ENCODE measurements at places on chromosomes 2 and 18.
A peak's percentile ranks its signal among the peaks of the same experiment; 100 is the strongest.

GRCh38 chr2:148794558-148794957, 80.5 kb upstream of the KIF5C start:
- no peak for DNase-seq

- no peak for DNase-seq
These were observed 159.9 kb downstream of the LOXHD1 start for GRCh38 chr18:46497129-46497528.

DNA sequence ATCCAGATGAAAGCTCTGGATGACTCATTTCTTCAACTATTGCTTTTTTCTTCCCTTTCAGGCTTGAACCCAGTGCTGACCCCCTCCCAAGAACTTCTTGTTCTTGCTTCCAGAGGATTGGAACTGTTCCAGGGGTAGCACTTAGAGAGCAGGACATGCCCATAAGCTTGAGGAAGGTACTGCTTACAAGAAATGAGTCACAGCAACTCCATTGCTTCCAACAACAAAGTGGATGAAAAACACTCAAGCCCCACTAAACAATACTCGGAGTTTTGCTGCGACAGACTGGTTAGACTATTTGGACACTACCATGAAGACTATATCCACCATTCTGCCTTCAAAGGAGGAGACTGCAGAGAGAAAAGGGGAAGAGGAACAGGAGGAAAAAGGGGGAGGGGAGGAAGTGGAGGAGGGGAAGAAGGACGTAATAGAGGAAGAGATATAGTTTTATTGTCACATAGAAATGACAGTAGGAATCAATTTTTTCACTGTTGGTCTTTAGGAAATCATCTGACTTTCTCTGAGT, 1.6 kb upstream of the EPC2 start:
- no peak for DNase-seq

GRCh38 chr18:48990481-48991318, 39.9 kb upstream of the SMAD7 start:
- DNase-seq = peak; percentile 66

DNA sequence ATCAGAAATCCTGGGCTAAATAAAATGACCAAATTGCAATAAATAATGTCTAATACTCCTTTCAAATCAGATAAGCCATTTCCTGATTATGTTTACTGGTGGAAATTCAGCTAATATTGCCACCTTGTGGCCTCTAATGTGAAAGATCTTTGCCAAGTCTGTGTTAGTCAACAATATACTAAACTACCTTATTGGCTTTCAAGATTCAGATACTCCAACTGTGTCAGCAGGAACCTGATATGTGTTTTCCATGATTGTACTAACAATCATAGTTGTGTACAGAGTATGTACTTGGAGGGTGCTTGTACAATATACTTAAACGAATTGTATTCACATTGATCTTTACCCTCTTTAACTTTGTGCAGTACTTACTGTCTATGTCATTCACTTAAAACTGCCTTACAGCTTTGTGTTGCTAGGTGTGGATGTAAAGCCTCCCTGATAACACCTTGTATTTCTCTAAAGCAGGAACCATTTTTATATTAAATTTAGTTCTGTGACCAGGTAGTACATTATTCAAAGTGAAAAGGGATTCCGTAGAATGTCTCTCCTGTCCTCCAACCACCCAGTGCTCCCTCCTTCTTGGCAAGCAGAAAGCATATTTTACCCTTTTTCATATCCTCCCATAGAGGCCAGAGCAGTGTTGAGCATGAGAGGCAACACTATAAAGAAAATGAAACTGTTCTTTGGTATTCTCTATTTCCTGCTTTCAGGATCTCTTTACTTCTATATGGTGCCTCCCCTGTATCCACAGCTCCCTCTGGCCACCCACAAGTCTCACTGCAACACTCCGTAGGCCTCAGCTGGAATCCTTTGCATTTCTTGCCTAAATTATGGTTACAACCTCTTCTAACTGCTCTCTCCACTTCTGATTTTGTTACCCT, 75.2 kb upstream of the C2orf15 start:
- DNase-seq = peak; percentile 44

DNA sequence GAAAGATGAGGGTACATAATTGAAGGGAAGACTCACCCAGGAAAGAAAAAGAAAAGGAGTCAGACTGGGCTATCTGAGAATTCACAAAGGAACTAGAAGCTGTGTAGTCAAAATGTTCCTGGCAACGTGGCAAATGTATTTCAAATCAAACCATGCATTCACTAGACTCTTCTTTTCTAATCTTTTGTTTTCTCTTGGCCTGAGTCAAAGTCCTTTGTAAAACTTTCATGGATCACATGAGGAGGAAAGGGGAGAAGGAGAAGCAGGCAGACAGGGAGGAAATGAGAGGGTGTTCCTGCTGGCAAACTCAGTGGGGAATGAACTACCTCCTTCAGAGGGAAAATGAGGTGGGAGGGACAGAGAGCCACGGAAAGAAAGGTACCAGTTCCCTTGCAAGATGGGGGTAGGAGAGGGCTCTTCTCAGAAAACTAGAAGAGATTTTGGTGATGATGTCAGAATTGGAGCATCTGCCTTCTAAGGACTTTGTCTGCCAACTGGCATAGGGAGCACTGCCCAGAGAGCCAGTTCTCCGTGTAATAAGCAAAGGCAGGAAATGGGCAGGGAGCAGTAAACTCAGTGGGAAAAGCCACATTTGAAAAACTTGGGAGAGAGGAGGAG, 51.4 kb downstream of the SLC8A1 start:
- DNase-seq = peak; percentile 13

DNA sequence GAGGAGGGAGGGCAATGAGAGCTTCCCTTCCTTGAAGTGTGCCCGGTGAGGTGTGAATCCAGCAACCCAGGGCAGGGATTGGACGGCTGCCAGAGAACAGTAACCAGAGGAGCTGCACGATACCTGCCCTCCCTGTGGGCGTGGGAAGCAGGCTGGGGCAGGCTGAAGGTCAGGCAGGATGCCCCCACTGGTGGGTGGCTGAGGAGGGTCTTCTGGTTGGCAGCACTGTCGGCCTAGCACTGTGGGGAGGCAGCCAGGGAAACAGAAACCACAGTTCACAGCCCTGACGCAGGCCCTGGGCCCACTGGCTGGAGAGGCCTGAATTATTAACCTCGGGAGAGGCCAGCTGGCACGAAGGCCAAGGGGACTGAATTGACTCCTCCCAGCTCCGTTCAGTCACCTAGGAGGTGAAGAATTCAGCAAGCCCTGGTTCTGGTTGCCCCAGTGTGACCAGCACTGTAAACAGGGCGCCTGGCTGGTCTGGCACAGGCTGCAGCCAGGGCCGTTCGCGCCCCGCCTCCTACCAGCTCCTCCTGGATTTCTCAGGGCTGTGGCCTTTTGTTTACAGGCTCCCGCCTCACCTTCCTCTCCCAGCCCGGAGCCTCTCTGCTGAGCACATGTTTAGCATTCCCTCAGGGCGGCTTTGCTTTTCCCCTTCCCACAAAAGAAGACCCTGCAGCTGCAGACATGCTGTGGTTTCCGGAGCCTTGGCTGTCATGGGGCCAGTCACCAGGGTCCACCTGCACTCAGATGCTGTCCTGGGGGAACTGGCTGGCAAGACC, 97.8 kb downstream of the B3GNT2 start:
- peak; percentile 94 for DNase-seq

DNA sequence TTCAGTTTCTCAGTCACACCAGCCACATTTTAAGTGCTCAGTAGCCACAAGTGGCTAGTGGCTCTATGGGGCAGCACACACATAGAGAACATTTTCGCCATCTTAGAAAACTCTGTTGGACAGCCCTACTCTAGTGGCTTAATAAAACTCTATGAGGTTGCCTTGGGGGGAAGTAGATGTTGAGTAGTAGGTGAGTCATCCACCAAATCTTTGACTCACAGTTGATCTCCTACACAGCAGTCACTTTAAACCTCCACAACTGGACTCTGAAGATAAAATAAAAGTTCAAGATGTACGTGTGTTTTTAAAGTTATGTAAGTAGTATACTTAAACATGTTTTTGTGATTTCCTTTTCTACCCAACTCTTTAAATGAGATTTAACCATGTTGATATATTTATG, 379.0 kb downstream of the SETBP1 start:
- peak; percentile 54 for DNase-seq

- no peak for DNase-seq
These were observed 14.7 kb downstream of the SOX11 start for GRCh38 chr2:5706717-5707455.

DNA sequence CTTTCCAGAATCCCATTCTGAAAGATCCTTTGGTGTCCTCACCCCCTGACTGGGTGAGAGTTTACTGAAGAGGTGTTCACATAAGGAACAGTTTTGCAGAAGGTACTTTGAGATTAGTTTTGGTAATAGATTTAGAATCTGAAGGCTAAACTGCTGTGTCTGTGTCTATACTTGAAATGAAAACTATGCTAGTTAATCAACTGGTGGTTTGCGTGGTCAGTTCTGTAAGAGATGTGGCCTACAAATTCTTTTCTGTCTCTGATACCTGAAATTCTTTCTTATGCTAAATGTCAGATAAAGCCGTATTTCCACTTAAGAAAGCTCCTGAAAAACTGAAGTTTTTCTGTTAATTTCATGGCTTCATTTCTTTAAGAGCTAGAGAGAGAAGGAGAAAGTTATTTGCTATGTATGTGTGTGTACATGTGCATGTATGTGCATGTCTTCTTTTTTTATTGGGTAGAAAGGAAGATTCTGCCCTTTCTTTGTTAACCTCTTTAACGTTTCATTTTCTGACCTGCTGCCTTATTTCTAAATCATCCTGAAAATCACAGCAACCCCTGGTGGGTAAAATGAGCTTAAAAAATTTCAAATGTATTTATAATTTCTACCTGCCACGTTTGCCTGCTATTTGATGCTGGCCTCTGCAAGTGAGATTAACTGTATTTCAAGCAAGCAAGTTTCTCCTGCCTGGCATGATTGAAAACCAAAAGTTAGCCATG, 552.0 kb upstream of the NRP2 start:
- DNase-seq = no peak

DNA sequence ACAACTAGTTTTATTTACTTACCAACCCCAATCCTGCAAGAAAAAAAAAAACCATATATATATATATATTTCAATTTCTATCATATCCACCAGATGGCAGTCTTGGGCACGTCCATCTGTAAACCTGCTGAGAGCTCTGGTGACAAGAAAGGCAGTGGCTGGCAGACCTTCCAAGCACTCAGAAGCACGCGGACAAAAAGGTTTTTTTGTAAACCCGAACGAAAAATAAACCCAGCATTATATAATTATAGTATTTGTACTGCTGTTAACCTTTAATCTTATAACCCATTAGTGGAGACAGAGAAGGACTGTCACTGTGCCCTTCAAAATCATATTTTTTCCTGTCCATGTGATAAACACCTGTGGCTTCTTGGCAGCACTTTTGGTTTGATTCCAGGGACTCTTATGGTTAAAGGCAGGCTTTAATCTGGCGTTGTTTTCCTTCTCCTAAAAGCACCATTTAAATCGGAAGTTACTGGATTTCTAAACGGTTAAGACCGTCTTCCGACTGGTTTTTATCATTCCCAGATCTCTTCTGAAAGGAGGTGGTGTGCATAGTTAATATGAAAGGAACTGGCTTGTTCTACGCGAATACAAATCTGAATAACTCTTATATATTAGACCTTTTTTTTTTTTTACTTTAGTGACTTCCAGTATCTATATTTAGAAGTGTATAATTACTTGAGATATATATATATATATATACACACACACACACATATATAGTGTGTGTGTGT, 31.0 kb upstream of the SLC3A1 start:
- peak; percentile 72 for DNase-seq

DNA sequence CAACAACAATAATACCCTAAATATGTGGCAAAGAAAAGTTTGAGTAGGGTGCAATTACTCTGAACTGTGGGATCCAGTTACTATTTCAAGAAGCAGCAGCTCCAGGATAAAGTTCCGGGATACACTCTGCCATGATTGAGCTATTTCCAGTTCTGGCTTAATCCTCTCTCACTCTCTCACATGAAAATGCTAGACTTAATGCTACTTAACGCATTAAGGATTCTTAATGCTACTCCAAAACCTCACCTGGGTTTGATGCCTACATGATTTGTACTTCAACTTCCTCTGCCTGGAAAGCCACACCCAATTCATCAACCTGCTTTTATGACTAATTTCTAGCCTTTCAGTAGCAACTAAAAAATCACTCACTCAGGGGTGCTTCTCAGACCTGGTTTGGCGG, 151.1 kb upstream of the HNMT start:
- no peak for DNase-seq

DNA sequence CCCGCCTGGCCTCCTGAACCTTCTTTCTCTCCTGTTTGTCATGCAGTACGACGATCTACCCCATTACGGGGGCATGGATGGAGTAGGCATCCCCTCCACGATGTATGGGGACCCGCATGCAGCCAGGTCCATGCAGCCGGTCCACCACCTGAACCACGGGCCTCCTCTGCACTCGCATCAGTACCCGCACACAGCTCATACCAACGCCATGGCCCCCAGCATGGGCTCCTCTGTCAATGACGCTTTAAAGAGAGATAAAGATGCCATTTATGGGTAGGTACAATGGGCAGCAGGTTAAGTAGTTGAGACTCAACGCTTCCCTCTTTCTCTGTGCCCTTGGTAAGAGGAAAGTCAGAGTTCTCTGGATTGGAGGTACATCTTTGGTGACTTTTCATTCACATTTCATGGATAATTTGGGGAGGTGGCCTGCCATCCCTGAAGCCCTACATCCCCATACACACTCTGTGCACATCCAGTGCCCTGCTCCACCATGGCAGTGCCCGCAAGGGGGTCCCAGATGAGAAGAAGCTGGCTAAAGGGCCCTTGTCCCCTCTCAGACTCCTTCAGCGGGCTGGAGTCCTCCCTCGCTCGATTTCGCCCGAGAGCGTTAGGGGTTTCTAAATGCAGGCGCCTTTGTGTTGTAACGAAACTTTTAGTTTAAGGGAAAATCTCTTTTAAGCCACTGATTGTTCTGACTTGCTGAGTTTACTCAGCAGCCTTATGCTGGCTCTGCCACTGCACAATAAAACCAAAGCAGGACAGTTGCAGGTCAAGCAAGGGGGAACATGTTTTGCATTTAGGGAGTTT, 3.0 kb downstream of the MEIS1 start:
- DNase-seq = no peak

DNA sequence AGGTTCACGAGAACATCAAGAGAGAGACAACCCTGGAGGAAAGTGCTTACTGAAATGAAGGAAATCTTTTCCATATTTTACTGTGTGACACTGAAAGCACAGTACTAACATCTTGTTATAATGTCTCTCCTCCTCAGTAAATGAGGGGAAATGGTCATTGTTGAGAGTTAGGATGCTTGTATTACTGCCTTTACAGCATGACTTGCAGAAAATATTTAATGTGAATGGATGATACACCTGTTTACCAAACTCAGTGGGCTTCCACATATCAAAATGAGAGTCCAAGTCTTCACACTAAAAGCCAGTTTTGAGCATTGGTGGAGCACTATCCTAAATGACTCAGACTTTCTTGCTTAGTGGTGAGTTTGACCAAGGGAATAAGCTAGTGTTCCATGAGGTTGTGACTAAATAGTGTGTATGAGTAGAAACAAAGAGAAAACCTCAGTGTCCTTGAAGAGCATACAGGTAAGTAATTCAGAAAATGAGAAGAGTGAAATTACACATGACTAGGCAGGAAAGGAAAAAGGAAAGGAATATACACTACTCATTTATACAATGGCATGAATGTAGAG, 930.7 kb upstream of the CELF4 start:
- DNase-seq = no peak

Data from RCC 7860 (cell line).